Bronchial epithelial cell (primary cell): ENCODE measurements at places on chromosomes 11 and 22. TPM values are rescaled to one million over a fixed set of nuclear protein-coding genes. Genes with fewer than 3 reads are reported as not detected.

DNA sequence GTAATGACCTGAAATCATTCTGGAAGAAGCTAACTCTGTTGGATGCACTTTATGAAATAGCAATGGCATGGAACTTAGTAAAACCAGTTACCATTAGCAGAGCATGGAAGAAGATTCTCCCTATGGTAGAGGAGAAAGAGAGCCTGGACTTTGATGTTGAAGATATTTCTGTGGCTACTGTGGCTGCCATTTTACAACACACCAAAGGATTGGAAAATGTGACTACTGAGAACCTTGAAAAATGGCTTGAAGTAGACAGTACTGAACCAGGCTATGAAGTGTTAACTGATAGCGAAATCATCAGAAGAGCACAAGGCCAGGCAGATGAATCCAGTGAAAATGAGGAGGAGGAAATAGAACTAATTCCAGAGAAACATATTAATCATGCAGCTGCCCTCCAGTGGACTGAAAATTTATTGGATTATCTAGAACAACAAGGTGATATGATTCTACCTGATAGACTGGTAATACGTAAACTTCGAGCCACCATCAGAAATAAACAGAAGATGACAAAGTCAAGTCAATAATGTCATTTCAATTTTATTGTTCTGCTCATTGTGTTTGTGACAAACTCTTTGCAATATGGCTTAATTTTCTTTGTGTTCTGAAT is 2.0 kb downstream of the JRKL start:
- DNase-seq, result peak; percentile 29

DNA sequence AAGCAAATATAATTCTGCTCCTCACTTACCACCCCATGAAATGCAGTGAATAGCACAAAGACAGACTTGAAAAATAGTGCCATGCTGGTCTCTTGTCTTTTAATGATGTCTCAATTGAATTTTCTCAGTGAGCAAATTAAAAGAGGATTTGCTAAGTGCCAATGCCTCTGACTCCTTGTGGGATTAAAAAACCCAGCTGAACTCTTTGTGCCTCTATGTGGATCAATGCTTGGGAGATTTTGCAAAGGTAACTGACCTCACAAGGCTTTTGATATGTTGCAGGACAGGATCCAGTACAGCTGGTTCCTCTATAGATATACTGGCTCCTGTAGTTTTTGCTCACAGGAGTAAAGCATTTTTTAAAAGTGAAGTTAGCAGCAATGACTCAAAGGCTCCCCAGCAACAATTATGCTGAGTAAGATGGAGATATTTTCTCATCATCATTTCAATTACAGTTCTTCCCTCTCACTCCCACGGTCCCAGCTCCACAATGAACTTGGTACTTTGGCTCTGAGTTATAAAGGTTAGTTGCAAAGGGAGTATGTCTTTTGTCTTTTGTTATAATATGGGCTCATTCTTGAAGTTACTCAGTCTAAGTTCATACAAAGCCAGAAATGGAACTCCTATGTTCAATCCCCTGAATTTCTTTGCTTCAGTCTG is 471.5 kb downstream of the LRRC4C start:
- peak; percentile 50 for DNase-seq

GRCh38 chr22:44429941-44430587 is 68.0 kb downstream of the RTL6 start:
- no peak for DNase-seq

DNA sequence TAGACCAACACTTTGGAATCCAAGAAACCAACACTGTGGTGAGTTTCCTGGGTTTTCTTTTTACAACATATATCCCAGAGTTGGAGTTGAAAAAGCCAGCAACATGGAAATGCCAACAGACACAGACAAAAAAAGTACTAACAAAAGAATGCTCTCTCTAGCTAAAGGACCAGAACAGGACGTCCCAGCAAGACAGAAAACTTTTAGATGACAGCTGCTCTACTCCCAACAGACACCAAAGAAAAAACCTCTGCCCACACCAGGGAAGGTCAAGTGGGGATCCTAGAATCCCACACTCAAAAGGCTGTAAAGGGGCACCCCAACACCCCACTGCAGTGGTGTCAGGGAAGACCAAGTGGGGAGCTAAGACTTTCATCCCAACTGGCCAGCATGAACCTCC is 23.3 kb downstream of the RRAS2 start:
- no peak for DNase-seq

The ART1 gene
- not detected in 2 replicates for total RNA-seq
